ENCODE measurements at places on chromosomes 1 and 21.
A peak's percentile ranks its signal among the peaks of the same experiment; 100 is the strongest.

GRCh38 chr1:59025898-59026426 lies 242.1 kb upstream of the JUN start:
- no peak for DNase-seq

GRCh38 chr1:58201492-58202106 lies 344.9 kb downstream of the OMA1 start:
- DNase-seq, result no peak

DNA sequence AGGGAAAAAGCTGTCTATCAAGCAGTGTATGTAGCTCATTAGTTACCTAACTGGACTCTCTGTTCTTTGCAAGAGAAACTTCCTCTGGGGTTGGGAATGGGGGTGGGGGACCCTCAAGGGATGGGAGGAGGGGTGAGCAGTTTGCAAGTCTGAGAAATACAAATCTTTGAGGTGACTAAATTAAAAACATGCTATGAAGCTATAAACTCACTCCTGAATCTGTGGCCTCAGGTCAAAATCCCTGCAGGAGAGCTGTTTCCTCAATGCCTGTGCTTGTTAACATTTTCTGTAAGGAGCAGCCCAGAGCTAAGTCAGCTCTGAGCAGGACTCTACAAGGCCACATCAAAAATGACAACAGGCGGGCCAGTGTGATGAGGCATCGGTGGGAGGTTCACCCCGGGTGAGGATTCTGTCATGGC lies 32.8 kb upstream of the PTPRC start:
- DNase-seq, result no peak

DNA sequence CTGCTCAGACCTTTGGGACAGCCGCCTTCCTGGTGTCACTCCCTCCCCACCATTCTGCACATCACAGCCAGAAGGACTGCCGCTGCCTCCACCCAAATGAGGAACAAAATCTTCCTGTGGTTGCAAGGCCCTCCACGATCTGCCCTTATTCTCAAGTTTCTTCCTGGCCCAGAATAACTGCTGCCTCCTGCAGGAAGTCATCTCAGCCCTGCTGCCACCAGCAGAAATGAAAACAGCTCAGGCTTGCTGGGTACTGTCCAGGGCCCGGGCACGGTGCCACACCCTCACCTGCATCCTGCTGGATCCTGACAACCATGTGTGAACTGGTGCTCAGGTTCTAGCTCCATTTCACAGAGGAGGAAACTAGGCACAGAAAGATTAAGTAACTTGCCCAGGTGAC lies 2.8 kb downstream of the CLDN19 start:
- no peak for DNase-seq

DNA sequence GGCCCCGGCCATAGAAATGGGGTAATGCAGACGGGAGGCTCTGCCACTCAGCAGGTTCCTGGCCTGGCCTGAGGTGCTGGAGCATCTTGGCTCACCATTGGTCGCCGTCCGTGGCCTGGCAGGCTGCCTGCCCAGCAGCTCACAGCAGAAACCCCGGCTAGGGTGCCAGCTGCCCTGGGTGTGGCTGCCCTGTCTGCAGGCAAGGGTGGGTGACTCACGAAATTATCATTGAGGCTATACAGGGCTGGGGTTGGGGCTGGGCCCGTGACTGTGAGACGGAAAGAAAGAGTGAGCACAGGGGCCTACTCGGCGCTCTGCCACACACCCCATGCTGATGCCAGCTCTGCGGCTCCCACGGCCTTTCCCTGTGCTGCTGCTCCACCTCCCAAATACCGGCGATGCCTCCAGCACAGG lies 8.0 kb upstream of the PKP1 start:
- DNase-seq, result no peak

DNA sequence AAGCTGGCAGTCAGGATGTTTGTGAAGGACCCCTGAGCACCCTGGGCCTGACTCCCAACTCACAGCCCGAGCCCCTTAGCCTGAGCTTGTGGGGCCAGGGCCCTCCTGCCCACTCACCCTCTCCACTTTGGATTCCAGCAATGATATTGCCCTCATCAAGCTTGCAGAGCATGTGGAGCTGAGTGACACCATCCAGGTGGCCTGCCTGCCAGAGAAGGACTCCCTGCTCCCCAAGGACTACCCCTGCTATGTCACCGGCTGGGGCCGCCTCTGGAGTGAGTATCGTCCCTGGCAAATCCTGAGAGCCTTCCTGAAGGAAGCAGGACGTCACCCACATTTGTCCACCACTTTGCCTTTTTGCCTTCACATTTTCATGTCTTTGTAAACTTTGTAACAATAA lies 5.0 kb downstream of the CTRC start:
- DNase-seq, result no peak

GRCh38 chr1:157894613-157895165 lies 53.1 kb upstream of the CD5L start:
- DNase-seq, result no peak

DNA sequence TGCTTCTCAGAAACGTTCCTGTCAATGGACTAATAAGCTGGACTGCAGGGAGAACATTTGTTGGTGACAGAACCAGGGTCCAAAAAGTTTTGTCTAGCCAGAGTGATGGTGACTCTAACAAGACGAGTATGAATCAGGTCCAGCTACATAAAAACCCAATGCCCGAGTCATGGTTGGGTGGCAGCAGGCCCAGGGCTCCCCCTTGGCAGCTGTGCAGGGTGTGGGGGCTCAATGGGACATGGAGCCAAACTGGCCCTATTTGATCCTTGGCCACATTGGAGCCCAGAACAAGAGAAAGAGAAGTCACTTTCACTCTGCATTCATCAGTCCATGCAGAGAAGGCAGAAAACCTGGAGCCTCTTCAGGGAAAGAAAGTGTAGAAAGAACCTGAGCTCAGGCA lies 37.9 kb upstream of the TENT5C start:
- DNase-seq, result no peak

- no peak for DNase-seq
Observed at GRCh38 chr1:111234258-111234657, 6.7 kb downstream of the CHI3L2 start.

DNA sequence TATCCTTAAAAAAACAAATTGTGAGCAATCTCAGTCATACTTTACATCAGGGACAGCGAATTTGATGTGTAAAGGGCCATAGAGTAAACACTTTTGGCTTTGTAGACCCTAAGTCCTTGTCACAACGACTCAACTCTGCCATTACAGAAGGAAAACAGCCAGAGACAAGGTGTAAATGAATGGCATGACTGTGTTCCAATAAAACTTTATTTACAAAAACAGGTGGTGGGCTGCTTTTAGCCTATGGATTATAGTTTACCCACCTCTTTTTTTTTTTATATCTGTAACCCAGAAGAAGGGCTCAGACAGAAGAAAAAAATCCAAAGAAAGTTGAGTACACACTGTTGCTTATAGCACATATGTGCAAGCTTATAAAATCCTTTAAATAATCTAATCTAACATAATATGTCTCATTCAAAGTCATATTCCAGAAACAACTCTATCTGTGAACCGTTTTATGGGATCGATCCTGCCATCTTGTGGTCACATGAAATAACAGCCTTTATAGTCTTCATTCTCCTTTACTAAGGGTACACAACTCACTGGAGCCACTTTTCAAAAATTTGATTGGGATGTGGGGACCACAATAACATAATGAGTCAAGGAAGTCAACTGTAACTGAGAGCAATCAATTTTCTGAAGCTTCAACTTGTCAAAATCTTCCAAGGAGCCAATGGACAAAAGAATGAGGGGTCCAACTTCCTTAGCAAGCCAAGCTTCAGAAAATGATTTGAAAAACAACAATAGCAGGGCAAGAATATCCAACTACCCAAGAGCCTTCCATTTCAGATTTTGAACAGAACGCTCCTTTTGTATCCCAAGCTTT lies 142.2 kb upstream of the KRTAP19-8 start:
- no peak for DNase-seq

DNA sequence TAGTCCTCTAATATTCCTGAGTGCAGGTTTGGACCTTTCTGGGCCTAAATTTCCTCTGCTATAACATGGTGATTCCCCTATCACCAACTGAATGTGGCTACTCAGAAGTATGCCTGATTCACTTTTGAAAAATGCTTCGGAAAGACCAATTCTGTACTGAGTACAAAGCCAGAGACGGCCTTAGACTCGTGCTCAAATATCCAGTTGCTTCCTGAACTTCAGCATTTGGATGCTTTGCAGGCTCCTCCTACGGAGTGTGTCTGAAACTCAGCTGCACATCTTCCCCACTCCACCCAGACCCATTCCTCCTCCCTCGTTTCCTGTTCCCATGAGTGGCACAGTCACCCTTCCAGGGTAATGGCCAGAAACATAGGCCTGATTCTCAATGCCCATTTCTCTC lies 98.4 kb upstream of the GADD45A start:
- no peak for DNase-seq

DNA sequence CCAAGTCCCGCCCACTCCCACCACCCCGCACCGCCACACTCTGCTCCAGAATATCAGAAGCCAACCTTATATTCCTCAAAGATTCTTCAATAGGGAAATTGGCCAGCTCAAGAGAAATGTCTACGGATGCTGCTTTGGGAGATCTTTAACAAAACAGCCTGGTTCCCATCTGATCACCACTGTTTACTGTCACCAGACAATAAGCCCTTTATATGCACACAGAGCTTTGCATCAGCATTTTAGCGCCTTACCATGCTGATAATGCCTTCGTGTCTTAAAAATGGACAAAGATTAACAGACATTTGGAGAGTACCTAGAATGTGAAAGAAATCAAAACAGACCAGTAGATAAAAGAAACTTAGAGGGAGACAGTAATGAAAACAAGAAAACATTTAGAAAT lies 141.7 kb upstream of the SYT6 start:
- no peak for DNase-seq

- DNase-seq, result no peak
Observed at GRCh38 chr1:33132549-33132948, 49.3 kb downstream of the TRIM62 start.

GRCh38 chr1:112673592-112674439 lies 643 bp upstream of the MOV10 start:
- no peak for DNase-seq

DNA sequence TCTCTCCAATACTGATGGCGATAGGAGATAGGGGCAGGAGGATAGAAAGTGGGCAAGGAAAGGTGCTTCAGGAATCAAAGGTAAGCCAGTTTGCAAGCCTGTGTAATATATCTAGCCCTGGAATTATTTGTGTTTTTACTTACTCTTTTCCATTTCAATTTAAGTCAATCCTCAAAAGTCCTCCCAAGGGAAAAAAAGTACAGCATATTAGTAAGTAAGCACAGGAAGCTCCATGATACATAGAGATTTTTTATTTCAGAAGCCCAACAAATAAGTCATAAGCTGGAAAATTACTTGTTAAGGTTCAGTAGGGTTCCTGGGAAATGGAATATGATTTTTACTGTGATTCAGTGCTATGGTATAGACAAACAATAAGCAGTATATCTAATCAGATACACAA lies 337.7 kb upstream of the DUSP10 start:
- DNase-seq, result no peak

DNA sequence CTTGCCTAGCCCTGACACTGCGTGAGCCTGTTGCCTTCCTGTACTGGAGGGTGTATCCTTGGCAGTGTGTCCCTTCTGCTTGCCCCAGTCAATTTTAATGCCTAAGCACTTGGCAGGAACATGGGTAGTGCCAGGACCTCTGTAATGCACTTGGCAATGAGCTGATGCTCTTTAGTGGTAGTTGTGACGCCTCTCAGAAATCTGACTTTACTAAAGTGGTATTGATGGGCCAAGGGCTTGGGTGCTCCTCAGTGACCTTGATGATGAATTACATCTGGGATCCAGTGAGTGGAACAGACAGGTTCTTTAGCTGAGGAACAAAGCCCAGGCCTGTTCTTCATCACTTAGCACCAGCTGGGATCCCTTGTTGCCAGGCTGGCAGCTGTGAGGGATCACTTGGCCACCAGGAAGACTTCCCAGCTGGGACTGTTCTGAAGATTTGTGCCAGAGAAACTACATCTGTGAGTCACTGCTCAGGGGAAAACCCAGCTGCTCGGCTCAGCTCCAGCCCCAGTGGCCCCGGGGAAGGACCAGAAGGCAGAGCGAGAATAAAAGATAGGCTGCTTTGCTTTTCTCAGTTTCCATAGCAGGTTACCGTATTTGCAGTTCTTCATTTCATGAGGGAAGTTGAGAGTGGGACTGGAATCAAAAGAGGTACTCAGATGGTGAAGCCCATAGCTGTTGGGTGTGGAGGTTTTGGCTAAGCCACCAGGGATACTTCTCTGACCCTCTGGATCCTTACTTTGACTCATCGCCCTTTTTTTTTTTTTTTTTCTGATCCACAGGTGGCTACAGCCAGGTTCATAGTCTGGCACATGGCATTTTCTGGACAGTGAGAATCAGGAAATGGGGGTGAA lies 28.5 kb upstream of the KCNA2 start:
- DNase-seq, result peak; percentile 46

DNA sequence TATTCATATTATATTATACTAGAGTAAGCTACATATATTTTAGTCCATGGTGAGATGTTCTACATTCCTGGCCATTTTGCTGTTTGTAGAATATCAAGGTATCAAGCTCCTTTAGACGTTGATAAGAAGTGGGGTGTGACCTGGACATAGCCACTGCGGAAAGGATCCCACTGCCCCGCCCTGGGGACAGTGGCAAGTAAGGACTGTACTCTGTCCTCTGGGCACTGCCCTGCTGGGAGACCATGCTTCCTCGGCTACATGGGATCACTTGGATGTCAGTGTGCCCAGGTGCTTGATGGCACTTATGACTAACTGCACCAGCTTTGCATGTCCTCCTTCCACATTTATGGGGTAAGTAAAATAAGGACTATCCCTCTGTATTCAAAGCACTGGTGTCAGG lies 46.3 kb upstream of the NTPCR start:
- no peak for DNase-seq

DNA sequence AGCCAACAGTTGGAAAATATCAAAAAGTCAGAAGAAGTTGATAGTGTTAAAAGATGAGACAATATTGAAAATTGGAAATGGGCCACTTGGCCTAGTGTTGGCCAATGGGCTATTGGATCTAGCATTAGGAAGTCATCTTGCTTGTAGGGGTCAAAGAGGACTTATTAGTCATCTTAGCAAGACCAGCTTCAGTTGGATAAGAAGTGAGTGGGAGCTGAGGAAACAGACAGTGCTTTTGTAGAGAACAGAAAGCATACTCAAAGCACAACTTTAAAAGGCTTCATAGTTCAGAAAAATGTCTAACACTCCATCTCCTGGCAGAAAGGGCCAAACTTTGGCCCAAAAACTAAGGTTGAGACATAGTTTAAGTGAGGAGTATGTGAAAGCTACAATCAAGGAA lies 139.9 kb upstream of the PKN2 start:
- no peak for DNase-seq

GRCh38 chr1:219498666-219499065 lies 114.2 kb downstream of the ZC3H11B start:
- DNase-seq, result no peak

Data from stimulated activated CD8-positive, alpha-beta memory T cell treated with anti-CD3 and anti-CD28 coated beads, Interleukin-12 subunit alpha, Interleukin-12 subunit beta, amount 100 ng/mL, for 1 hour (primary cell).